Thyroid gland (tissue), 4 donors: ENCODE measurements at places on chromosomes 5 and 9. TPM values are rescaled to one million over a fixed set of nuclear protein-coding genes. Genes with fewer than 3 reads are reported as not detected.
A peak's percentile ranks its signal among the peaks of the same experiment; 100 is the strongest.

The ARID3C gene
- total RNA-seq: not detected

The C5orf63 gene
- 8.3 TPM for total RNA-seq

The LCP2 gene
- total RNA-seq: 7.3 TPM

The HMMR gene
- total RNA-seq: 0.56 TPM

The AIF1L gene
- total RNA-seq: 114 TPM

The NR5A1 gene
- total RNA-seq: not detected

The OBP2B gene
- total RNA-seq: not detected

The PLPP7 gene
- total RNA-seq: 2.7 TPM

GRCh38 chr5:107772418-107773310, 101.9 kb upstream of the EFNA5 start:
- DNase-seq: peak; percentile 19

DNA sequence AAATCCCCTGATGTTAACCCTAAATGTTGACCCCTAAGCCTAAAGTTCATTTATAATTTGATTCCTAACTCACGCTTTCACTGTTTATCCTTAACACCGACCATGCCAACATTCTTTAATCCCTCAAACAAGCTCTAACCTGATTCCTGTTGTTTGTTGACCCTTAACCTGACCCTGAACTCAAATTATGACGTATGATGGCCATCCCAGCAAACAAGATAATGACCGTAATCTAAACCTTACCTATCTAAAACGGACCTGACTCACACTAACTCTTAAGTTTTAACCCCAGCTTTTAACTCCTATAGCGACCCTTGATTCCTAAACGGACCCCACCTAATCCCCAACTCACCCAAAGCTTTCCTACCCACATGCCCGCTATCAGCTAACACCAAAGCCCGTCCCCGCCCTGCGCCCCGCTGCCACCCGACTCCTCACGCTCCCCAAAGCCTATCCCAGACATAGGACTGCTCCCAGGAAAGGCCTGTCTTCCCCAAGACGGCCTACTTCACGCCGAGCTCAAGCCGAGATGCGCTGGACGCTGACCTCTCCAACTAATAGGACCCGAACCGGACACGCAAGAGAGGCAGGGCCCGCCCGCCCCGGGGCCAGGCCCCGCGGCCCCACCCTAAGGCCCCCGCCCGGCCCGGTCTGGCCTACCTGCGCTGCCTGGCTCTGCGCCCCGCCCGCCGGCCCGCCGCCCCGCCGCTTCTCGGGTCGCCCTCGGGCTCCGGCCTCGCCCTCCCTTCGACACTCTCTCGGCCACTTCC, 395 bp downstream of the TLN1 start:
- DNase-seq: no peak

GRCh38 chr9:401223-401622, 186.6 kb downstream of the DOCK8 start:
- no peak for DNase-seq

DNA sequence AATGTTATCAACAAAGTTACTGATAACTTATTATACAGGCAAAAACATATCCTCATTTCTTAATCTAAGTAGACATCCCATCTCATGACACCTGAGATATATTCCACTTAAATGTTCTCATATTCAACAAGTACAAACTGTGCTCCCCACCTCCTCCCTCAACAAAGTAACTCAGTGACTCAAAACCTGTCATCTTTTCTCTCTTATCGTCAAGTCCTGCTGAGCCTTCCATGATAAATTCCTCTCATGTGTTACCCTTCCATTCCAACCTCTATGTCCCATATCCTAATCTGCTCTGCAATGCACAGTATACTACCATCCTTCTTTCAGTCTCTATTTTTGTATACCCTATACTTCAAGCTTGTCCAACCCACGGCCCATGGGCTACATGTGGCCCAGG, 13.6 kb downstream of the RNF145 start:
- no peak for DNase-seq

GRCh38 chr5:142813220-142813619, 43.0 kb downstream of the ARHGAP26 start:
- no peak for DNase-seq

DNA sequence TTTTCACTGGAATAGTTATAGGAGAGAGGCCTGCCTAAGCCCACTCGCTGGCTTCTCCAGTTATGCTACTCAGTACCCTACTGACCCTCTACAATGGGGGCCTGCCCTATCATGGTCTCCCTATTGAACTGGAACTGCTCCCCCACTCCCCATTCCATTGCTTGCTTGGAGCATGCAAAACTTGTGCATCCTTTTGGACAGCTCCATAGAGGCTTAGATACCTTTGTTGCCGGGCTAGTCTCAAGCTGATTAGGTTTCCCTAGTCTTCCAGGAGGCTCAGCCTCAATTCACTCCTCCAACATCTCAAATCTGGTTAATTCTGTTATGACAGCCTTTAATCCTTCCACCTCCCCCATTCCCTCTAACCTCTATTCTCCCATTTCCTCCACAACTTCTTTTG, 39.9 kb downstream of the KIF24 start:
- no peak for DNase-seq

DNA sequence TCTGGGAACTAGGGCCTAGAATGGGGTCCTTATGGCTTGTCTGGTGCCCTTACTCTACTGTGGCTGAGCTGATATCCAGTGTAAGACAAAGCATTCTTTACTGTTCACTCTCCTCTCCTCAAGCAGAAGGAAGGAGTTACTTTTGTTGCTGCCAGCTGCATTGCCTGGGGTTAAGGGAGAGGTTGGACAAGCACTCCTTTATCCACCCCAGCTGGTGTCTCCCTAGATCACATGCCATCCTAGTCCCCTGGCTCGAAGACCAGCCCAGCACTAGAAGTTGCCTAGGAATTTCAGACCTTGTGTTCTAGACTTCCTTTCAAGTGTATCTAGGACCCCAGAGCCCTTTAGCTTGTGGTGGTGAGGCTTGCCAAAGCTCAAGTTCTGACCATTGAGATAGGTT, 1051.5 kb upstream of the C9orf72 start:
- no peak for DNase-seq

DNA sequence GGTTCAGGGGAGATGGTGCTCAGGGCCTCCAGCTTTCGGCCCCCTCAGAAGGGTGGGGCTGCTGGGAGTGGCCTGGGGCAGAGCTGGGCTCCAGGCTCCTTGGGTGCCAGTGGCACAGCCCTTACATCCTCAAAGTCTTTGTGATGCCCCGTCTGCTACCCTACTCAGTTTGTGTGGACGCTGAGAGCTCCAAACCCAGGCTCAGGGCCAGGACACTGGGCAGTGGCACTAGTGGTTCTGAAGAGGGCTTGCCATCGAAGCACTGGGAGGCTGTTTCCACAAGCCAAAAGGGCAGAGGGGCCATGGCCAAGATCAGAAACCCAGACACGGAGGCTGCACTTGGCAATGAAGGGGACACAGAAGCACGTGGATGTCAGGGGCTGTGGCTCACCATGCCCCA, 99.1 kb downstream of the GABBR2 start:
- peak; percentile 55 for DNase-seq

DNA sequence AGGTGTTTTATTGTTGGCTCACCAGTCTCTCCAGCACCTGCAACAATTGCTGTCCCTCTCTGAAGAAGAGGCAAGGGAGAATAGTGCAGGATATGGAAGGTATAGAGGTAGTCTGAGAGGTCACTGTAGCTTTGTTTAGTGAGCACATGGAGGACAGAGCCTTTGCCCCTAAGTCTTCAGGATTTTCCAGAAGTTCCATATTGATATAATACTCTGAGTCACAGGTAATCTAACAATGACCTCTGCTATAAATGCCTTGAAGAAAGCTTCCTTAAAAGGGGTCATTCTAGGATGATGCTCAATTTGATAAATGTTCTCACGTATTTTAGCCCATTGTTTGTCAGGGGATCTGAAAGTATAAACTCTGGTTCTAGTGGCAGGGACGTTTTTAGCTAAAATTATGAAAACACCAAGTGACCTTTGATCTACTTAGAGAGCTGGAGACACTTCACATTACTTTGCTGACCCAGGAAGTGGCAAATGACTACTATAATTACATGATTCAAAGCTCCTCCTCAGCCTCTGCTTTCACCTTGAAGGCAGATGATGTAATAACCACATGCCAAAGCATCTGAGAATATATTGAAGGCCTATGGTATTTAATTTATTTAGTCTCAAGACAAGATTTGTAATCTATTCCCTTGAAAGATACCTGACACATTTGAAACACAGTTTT, 366.9 kb upstream of the NUDT12 start:
- DNase-seq: no peak

GRCh38 chr5:152704286-152704685, 299.2 kb upstream of the NMUR2 start:
- no peak for DNase-seq

- DNase-seq: no peak
Measured at GRCh38 chr9:37954581-37954981, 50.7 kb upstream of the SLC25A51 start.

- no peak for DNase-seq
Measured at GRCh38 chr5:115033861-115034260, 135.8 kb downstream of the TRIM36 start.

DNA sequence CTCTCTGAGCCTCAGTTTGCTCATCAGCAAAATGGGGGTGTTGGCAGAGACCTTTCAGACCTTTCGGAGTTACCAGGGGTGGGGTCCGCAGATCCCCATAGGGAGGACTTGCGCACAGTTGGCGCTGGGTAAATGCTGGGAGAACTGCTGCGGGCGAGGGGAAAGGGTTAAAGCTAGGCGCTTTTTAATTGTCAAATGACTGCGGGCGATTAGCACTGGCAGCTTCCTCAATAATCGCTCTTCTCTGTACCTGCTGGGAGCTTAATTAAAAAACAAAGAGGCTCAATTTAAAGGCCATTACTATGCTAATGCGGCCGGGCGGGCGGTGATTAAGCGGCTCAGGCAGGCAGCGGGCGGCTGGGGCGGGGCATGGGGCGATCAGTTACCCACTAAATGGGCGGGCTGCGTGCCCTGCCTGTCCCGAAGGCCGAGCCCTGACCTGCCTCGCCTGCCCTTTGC, 63.0 kb downstream of the LMX1B start:
- DNase-seq: no peak

DNA sequence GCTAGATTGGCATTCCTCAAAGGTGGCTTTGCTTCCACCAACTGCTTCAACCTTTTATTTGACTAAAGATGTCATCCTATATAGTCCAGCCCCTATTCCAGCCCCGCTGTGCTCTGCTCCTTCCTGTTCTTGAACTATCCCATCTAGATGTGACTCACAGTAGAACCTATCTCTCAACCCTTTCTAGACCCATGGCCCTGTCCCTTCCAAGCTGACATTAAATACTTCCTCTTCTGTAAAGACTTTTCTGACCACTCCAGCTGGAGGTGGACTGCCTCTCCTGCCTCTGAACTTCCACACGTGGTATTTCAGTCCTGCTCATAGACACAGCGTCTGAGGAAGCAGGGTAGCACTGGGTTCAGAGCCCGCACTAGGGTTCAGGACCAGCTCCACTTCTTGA, 32.4 kb downstream of the OSTF1 start:
- DNase-seq: no peak

DNA sequence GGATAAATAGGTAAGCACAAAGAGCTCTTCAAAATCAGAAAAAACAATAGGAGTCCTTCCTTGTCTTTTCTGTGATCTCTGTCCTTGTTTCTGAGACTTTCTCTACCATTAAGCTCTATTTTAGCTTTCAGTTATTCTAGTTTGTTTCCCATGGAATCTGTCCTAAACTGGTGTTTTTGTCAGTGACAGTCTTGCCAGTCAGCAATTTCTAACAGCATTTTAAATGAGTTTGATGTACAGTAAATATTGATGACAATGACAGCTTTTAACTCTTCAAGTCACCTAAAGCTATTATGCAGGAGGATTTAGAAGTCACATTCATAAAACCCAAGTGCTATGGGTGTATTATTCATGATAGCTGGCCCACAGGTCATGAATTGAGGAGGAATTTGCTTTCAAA, 17.9 kb downstream of the TIGD6 start:
- DNase-seq: no peak

DNA sequence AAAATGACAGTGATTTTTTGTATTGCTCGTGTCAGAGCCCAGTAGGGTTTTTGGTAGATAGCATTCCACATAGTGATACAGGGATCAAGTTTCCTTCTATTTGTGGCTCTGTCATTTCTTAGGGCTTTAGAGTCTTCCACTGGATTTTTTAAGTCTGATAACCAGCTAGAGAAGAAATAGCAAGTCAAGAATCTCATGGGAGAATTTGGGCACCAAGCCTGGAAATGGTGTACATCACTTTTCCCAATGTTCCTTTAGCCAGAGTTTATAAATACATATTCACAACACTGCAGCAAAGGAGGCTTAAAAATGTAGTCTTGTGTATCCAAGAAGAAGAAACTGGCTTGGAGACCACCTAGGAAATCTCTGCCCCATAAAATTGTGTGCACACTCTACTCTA, 647.1 kb upstream of the KLF4 start:
- no peak for DNase-seq

- peak; percentile 78 for DNase-seq
Measured at GRCh38 chr5:134458234-134459009, 46.7 kb upstream of the CDKN2AIPNL start.

DNA sequence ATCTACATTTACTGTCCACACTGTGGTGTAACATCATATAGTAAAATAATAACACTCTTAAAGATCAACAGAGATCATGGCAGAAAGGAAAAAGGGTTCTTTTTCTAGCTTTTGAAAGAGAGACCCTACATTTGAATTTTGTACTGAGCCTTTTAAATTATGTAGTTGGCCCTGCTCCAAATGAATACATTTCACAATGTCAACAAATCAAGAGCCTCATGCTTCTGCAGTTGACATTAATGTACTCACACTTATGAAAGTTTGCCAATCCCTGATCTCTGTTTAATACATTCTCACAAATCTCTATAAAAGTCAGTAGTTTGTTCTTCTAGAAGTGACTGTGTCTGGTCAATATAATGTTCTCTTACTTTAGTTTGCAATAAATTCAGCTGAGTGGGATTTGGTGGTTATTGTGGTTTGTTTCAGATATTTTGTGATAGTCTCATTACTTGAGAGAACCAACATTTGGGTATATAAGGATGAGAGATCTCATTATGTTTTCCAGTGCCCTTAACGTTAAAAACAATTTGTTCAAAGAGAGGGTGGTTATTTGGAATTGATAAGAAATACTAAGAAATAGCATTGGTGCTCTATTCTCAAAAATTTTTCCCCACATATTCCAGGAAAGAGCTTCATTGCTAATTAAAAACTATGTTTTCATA, 277.8 kb upstream of the FTMT start:
- no peak for DNase-seq
